ENCODE measurements at places on chromosomes 4 and X. TPM values are rescaled to one million over a fixed set of nuclear protein-coding genes. Genes with fewer than 3 reads are reported as not detected.

- H3K36me3 ChIP-seq: no peaks in the 10 kb centered on the region
- H3K4me3 ChIP-seq: no peak overlapping the region
- no peak for DNase-seq
- H3K27me3 ChIP-seq: no peaks in the 10 kb centered on the region
Measured at GRCh38 chrX:129091097-129091496, 432.2 kb downstream of the SMARCA1 start.

DNA sequence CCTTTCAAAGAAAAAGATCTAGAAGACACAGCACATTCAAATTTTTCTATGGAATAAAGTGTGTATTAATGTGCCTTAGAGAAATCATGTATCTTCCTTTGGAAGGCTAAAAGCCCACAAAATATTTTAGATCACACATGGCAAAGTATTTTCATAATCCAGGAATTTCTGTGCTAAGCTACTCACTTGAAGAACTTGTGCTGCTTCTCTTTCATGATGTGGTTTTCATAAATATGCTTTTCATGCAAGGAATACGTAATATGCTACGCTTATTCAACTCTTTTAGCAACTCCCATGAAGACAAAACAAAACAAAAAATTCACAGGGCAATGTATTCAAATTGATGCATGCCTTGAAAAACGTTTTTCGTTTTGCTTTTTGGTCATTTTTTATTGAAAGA is 125.6 kb downstream of the ARHGAP24 start:
- H3K27ac ChIP-seq: no peak overlapping the region
- no peaks in the 10 kb centered on the region for H3K4me1 ChIP-seq
- no peak for DNase-seq
- no peak overlapping the region for H3K4me3 ChIP-seq

- no peak overlapping the region for H3K4me3 ChIP-seq
- H3K4me1 ChIP-seq: no peaks in the 10 kb centered on the region
- peaks cover 12% of the 10 kb centered on the region for H3K36me3 ChIP-seq
- H3K27ac ChIP-seq: no peak overlapping the region
Measured at GRCh38 chr4:26410385-26411293, 79.6 kb downstream of the CCKAR start.

DNA sequence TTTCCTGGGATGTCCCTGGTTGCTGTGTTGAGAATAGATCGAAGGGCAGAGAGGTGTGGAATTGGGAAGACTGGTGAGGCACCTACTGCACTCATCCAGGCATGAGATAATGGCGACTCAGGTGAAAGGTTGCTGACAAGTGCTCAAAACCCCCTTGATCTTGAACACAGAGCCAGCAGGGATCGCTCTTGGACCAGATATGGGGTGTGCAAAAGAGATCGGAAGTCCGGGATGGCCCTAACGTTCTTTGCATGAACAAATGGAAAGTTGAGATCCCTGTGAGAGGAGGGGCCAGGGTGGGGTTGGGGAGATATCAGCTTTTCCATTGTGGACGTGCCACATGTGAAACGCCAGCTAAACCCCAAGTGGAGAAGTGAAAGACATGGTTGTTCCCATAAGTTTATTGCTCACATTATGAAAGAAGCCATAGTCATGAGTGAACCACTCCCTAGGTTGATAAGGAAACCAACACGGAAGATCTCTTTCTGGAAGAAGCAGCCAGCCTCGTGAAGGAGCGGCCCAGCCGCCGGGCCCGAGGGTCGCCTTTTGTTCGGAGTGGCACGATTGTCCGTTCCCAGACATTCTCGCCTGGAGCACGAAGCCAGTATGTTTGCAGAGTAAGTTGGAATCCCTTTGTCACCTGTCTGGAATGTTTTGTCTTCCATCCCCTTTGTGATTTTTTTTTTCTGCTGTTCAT is 22.6 kb upstream of the CLCN4 start:
- H3K36me3 ChIP-seq: peaks cover 16% of the 10 kb centered on the region
- no peaks in the 10 kb centered on the region for H3K27me3 ChIP-seq
- H3K4me1 ChIP-seq: no peaks in the 10 kb centered on the region
- DNase-seq: no peak
- H3K4me3 ChIP-seq: no peak overlapping the region

GRCh38 chrX:4243759-4244158 is 530.3 kb upstream of the PRKX start:
- no peak overlapping the region for H3K27ac ChIP-seq
- DNase-seq: no peak
- H3K27me3 ChIP-seq: no peaks in the 10 kb centered on the region
- no peaks in the 10 kb centered on the region for H3K4me1 ChIP-seq
- H3K36me3 ChIP-seq: no peaks in the 10 kb centered on the region

Gene UGT2B17
- not detected for total RNA-seq

Gene TMEM31
- total RNA-seq: not detected

DNA sequence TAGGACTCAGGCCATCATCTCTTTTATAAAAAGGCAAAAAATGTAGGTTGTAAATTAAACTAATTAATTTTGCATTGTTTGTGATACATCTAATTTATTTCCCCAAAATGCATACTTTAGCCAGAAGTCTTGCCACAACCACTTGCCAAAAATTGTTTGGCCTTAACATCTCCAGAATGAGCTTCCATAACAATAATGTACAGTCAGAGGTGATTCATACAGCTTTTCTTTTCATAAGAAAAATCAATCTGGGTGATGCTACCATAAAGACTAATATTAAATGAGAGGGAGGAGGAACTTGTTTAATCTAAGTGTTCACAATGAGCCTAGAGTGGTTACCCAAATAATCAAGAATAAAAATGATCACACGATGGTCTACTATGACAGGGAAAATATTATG is 59.3 kb downstream of the AMMECR1 start:
- H3K36me3 ChIP-seq: no peaks in the 10 kb centered on the region
- no peak for DNase-seq
- H3K27me3 ChIP-seq: no peaks in the 10 kb centered on the region
- H3K4me1 ChIP-seq: peaks cover 38% of the 10 kb centered on the region
- no peak overlapping the region for H3K4me3 ChIP-seq

DNA sequence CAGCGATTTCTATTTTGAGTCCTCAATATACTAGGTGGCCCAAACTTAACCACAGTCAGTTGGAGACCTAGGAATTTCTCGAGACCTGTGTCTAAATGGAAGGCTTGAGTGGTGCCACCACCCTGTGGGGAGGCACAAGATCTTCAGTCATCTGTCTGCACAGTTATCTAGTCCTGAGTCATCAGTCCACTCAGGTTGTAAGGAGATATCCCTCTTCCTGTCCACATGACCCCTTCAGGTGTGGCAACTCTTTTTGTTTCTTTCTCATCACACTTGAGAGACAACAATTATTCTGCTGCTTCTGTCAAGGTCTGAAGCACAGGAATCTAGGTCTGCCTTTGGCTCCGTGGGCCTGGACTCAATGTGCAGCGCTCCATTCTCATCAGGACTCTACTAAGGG is 64.4 kb upstream of the IBSP start:
- H3K36me3 ChIP-seq: no peaks in the 10 kb centered on the region
- DNase-seq: no peak
- H3K27me3 ChIP-seq: no peaks in the 10 kb centered on the region
- H3K4me1 ChIP-seq: no peaks in the 10 kb centered on the region
- no peak overlapping the region for H3K27ac ChIP-seq
- H3K4me3 ChIP-seq: no peak overlapping the region

- H3K4me3 ChIP-seq: no peak overlapping the region
- H3K4me1 ChIP-seq: no peaks in the 10 kb centered on the region
- H3K27me3 ChIP-seq: no peaks in the 10 kb centered on the region
- H3K27ac ChIP-seq: no peak overlapping the region
- DNase-seq: no peak
Measured at GRCh38 chr4:174789657-174790056, 39.4 kb downstream of the GLRA3 start.

DNA sequence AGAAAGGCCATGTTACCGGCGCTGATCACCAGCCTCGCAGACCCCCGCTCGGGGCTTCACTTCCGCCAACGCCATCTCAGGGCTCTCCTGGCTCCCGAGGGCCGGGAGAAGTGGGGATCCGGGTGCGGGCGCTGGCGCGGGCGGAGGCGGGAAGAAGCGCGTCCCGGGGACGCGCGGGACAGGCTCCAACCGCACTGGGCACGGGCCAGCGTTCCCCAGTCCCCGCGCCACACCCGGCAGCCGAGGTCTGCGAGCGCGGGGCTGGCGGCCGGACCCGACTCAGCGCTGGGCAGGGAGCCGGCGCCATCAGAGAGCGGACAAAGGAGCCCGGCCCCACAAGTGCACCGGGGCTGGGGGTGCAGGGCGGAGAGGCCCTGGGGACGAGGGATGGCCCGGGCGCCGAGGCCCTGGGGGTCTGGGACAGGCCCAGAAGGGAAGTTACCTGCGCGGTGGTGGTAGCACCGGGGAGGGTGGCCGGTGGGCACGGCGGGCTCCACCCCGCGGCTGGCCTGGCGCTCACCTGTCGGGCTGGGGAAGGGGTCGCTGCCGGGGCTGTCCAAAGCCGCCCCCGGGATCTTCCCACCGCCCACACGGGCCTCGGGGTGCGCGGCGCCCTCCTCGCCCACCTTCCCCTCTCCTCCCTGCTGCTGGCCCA is 449 bp downstream of the CTPS2 start:
- no peaks in the 10 kb centered on the region for H3K36me3 ChIP-seq
- H3K4me3 ChIP-seq: no peak overlapping the region
- no peaks in the 10 kb centered on the region for H3K27me3 ChIP-seq

Gene SORBS2
- total RNA-seq: not detected

GRCh38 chr4:51943221-51943620 is 76.9 kb downstream of the LRRC66 start:
- no peaks in the 10 kb centered on the region for H3K27me3 ChIP-seq
- H3K36me3 ChIP-seq: no peaks in the 10 kb centered on the region
- no peak overlapping the region for H3K27ac ChIP-seq
- no peak for DNase-seq
- no peaks in the 10 kb centered on the region for H3K4me1 ChIP-seq

DNA sequence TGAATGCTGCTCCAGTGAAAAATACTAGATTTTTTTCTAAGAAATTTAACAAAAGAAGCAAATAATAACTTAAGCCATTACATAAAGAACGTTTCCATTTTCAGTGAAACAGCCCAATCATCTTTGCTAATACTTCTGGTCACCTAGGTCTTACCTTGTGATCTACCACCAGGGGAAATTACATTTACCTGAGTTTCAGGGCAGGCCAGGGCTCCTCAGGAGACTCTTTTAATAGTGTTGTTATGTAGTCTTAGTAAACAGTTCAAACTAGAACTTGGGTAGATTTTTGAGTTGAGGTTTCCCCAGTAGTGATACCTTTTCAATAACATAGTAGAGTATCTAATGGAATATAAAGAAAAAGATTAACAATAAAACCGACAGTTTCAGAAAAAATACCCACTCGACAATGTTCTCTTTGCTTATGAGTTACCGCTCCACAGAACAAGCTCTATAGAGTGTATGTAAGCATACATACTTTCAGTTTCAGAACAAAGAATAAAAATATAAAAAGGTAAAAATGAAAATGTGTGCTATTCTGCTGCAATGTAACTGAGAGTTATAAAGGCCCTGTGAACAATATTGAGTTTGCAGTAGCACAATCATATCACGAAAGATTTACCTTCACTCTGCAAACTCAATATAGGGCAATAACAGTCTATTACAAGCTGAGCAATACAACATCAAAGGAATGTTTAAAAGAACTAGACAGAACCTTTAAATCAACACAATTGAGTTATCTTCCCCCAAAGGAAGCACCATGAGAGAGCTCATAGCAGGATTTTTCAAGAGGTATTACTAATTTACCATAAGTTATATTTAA is 165.8 kb downstream of the ATOH1 start:
- no peaks in the 10 kb centered on the region for H3K36me3 ChIP-seq
- H3K4me1 ChIP-seq: no peaks in the 10 kb centered on the region
- DNase-seq: no peak
- H3K27me3 ChIP-seq: no peaks in the 10 kb centered on the region
- H3K27ac ChIP-seq: no peak overlapping the region
- no peak overlapping the region for H3K4me3 ChIP-seq

Gene GLA
- total RNA-seq: 13.1 TPM

Gene TCP11X2
- total RNA-seq: not detected

DNA sequence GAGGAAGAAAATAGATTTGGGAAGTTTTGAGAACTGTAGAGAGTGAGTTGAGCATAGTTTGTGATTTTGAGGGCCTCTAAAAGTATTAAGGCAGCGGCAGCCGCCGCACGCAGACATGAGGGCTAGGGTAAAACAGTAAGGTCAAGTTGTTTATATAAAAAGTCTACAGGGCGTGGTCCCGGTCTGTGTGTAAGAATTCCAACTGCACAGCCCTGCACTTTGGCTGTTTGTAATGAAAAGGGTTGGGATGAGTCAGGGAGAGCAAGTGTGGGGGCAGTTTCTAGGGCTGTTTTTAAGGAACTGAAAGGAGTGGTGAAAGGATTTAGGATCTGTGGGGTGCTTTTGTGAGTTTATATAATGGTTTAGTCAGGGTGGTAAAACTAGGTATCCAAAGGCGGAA is 55.0 kb downstream of the BEX3 start:
- no peaks in the 10 kb centered on the region for H3K4me1 ChIP-seq
- H3K36me3 ChIP-seq: no peaks in the 10 kb centered on the region
- H3K27ac ChIP-seq: no peak overlapping the region
- no peaks in the 10 kb centered on the region for H3K27me3 ChIP-seq

DNA sequence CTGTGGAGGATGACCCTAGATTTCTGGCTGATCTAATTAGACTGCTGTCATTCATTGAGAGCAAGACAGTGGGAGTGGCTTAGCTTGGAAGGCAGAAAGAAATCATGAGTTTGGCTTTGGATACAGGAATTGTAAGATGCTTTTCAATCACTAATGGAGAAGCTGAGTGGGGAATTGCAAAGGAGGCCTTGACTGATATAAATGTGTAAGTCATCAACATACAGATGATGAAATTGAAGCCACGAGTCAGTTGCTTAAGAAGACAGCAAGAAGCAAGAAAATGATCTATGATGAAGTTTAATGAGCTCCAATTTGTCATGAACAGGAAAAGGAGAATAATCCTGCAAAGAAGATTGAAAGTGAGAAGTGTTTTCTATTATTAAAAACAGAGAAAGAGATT is 136.7 kb upstream of the C1QTNF7 start:
- DNase-seq: no peak
- no peak overlapping the region for H3K4me3 ChIP-seq
- peaks cover 4% of the 10 kb centered on the region for H3K27me3 ChIP-seq
- H3K4me1 ChIP-seq: no peaks in the 10 kb centered on the region

GRCh38 chrX:39762266-39762841 is 335.4 kb downstream of the BCOR start:
- H3K36me3 ChIP-seq: no peaks in the 10 kb centered on the region
- H3K27ac ChIP-seq: no peak overlapping the region
- no peak for DNase-seq
- peaks cover 22% of the 10 kb centered on the region for H3K4me1 ChIP-seq
- H3K4me3 ChIP-seq: no peak overlapping the region
- H3K27me3 ChIP-seq: no peaks in the 10 kb centered on the region

Gene CT55
- total RNA-seq: not detected

Gene ESX1
- not detected for total RNA-seq

Gene ABCG2
- 0.61 TPM for total RNA-seq

Gene ATP1B4
- not detected for total RNA-seq

GRCh38 chr4:12293906-12294525 is 865.3 kb upstream of the HS3ST1 start:
- H3K36me3 ChIP-seq: no peaks in the 10 kb centered on the region
- H3K4me3 ChIP-seq: no peak overlapping the region
- DNase-seq: no peak
- H3K27ac ChIP-seq: no peak overlapping the region

DNA sequence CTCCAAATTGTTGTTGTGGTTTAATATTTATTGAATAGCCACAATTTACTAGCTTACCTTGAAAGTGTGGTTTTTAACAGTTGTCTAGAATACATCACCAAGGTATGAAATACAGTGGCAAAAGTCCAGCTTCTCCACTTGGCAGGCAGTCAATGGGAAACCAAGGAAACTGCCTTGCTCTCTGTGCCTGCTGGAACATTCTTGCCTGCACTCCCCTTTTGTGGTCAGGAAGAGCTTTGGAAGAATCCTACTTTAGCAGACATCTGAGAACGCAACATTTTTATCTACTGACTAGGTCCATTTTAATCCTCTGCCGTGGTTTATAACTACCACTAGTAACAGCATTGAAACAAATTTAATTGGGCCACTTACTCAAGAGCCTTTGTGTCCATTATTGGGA is 64.5 kb downstream of the TENM3 start:
- H3K27ac ChIP-seq: no peak overlapping the region
- no peak overlapping the region for H3K4me3 ChIP-seq
- no peaks in the 10 kb centered on the region for H3K4me1 ChIP-seq

Data from CD4-positive, alpha-beta memory T cell (primary cell).